Stimulated activated CD8-positive, alpha-beta memory T cell treated with anti-CD3 and anti-CD28 coated beads, Interleukin-7, amount 100 ng/mL, for 1 hour (primary cell): ENCODE measurements at places on chromosomes 16 and 17.
A peak's percentile ranks its signal among the peaks of the same experiment; 100 is the strongest.

GRCh38 chr17:78168903-78169793 is 767 bp downstream of the SYNGR2 start:
- DNase-seq: no peak

- no peak for DNase-seq
These were observed 2.6 kb upstream of the ACSM3 start for GRCh38 chr16:20761175-20761574.

GRCh38 chr16:66549284-66550131 is at the start of gene TK2:
Gene TK2 (minus strand): TSS chr16:66550122. CDS start chr16:66550061, 61 bp downstream.
- DNase-seq: no peak

- no peak for DNase-seq
These were observed 12.6 kb upstream of the GFOD2 start for GRCh38 chr16:67731753-67732095.

- no peak for DNase-seq
These were observed 31.7 kb upstream of the KDM8 start for GRCh38 chr16:27171584-27171983.

- no peak for DNase-seq
These were observed 4.8 kb downstream of the SPHK1 start for GRCh38 chr17:76388966-76389888.

DNA sequence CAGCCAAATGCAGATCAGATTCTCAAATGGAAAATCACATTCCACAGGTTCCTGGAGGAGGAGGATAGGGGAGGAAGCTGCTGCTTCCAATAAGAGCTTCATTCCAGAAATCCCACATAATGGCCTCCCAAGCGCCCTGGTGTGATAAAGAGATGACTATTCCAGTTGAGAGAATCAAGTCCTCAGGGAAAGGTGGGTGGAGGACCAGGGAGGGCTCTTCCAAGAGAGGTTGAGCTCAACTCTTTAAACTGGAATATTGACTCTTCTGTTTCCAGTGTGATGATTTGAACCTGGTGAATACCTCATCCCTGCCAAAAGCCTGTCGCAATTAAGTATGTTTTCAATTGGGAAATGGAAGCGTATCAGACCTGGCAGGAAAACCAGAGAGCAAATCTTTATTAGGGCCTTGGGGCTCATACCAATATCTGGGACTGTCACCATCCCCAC is 81.4 kb upstream of the DYNLRB2 start:
- no peak for DNase-seq

DNA sequence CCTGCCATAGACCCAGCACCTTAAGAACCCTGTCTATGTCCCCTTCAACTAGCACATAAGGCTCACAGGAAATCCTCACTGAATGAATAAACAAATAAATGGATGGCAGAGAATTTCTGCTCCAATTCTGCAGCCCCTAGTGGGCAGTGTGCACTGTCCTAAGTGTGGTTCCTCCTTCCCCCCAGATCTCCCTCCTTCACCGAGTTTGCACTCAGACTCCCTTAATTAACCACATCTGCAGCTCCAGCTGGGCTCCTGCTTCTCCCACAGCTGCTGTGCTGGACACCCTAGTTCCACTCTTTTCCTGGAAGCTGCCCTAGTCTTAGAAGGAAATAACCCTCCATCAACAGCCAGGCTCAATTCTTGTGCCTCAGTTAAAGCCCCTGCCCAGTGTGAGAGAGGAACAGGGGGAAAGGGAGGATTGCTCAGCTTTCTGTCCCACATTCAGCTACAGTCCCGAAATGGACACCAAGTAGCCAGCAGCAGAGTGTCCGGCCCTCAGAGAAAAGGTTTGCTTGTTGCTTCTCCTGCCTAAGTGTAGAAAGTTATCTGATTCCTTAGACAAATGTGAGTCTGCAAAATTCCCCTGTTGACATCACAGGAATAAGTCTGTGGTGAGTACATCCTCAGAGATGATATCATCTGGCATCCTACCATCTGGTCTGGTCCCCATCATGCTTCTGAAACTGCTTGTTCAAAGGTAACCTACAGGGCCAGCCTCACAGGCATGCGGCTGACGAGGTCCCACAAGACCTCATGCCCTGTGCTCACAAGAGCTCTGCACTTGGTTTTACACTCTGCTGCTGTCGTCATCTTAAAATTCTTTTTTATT is 12.3 kb downstream of the LRRC3C start:
- no peak for DNase-seq

DNA sequence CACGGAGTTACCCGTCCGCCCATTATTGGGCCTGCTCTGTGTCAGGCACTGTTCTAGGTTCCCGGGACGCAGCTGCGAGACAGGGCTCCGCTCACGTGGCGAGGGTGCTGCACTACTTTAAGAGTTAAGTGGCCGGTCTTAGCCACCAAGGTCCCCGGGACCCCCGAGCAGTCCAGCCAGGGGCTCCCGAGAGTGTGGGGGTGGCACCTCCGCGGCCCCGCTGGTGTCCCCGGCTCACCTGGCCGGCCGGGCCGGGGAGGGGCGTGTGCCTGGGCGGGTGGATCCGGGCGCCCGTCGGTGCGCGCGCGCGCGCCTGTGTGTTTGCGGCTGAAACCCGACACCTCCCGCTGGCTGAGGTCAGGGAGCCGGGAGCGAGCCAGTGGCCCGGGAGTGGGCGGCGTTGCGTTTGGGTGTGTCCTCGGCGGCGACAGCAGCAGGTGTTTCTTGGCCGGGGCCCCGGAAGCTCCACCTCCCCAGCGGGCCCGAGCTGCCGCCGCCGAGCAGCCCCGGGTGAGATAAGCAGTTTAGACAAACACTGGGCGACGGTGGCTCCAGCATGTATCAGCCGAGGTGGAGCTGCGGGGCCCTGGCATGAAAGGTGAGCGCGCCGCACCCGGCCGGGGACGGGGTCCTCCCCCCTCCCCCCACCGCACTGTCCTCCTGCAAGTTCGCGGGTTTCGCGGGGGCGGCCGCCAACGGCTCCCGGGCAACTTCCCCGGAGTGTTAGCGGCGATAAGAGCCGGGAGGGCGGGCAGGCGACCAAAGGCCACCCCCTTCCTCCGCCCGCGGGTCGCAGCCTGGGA is at the start of gene GSE1:
GSE1 (plus strand) TSS at position 522 of the 803 bp plus-strand sequence; CDS start at position 592, 70 bp downstream.
- DNase-seq: peak; percentile 25

- no peak for DNase-seq
These were observed 51.8 kb downstream of the SF3B3 start for GRCh38 chr16:70575376-70575775.

DNA sequence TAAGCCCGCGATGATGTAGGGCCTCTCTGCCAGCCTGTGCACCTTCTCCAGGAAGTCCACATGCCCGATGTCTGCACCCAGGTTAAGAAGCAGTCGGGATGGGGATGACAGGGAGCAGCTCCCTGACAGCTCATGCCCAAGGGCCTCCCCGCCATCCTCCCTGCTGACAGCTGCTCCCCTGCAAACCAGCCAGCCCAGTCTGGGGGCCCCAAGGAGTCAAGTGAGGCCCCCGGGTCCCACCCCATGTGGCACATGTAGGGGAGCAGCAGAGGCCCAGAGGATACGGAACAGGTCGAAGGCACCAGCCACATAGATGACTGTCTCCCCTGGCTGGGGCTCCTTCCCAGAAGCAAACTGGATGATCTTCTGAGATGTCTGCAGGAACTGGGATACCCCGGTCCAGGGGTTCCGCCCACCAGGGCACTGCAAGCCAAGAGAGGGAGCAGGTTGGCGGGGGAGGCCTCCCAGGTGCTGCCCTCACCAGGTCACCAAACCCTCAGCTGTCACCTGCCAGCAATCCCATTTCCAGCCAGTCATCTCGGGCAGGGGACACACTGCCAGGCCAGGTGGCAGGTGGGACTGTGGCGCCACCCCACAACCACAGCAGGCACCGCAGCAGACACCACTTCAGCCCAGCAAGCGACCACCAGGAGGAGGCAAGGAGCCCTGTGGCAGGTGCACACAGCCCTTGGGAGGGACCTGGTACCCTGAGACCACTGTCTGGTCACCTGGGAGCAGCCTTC is 4.6 kb downstream of the PCYT2 start:
- no peak for DNase-seq

DNA sequence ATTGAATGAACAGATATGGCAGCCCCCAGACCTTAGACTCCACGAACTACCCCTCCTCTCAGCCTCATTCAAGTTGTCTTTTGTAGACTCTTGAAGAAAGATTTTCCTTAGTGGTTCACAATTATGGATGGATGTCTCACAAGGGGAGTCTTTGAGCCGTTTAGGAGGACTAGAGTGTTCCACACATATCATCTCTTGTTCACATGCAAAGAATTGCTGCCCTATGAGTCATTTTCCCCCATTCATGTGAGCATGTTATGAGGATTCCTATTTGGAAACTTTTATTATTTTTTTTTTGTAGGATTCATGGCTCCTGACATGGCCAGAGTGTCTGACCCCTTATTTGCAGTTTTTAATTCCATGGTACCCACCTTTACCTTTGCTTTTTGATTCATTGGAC is 237.1 kb downstream of the SHISA9 start:
- DNase-seq: no peak

- DNase-seq: no peak
These were observed 83.7 kb upstream of the ZNF469 start for GRCh38 chr16:88298833-88299745.

GRCh38 chr17:81257533-81257932 is 18.4 kb downstream of the NDUFAF8 start:
- DNase-seq: no peak

DNA sequence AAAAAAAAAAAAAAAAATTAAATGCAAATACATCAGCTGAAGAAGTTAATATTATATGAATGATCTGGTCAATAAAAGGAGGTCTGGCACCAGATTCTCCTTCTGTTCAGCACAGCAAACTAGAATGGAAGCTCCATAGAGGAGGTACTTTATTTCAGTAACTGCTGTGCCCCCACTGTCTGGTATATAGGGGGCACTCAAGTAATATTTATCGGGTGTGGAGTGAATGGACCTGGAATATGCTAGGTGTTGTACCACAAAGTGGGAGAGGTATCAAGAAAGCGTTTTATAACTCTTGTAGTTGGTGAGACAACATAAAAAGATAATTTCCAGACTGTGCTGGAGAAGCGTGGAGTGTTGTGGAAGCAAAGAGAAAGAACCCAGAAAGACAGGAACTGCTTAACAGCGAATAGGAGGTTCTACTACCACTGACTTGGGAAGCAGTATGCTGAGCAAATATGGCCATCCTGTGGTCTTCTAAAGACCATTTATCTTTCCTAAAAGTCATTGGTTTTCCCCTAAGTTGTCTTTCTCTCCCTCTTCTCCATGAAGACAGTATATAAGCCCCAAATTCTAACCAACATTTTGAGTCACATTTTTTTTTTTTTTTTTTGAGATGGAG is 12.2 kb upstream of the PRKCA start:
- DNase-seq: no peak

DNA sequence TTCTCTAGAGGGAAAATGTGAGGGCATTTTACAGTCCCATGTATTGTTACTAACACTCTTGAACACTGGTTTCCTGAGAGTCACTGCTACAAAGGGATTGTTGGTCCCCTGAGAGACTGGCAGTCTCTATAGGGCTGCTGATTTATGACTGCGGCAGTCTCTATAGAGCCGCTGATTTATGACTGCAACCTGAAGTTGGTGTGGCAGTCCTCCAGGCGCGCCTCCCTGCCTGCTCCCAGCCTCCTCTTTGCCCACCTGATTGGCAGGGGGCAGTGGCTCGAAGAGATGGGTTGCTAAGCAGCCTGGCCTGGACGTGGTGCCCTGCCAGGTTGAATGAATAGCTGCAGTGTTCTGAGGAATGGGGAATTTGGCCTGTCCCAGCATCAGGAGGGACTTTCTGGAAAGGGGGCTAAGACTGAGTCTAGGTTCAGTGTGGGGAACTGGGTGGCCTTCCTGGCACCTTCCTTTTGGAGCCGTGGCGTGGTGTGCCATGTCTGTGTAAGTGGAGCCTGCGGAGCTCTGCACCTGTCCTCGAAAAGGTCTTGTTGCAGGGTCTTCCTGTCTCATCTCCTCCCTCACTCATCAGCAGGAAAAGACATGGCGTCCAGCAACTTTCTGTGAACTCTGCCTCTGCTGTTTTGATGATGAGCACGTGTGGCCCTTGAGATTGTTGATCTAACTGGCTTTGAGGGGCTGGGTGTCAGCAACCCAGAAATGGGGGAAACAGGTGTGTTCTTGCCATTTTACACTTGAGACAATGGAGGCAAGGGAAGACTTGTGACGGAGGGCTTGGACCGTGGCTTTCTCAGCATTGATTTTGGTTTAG is 24.9 kb downstream of the SAP30BP start:
- no peak for DNase-seq

GRCh38 chr16:66894948-66895688 is 14.8 kb downstream of the PDP2 start:
- DNase-seq: no peak

- no peak for DNase-seq
These were observed 204.7 kb downstream of the HS3ST4 start for GRCh38 chr16:25896411-25896810.

DNA sequence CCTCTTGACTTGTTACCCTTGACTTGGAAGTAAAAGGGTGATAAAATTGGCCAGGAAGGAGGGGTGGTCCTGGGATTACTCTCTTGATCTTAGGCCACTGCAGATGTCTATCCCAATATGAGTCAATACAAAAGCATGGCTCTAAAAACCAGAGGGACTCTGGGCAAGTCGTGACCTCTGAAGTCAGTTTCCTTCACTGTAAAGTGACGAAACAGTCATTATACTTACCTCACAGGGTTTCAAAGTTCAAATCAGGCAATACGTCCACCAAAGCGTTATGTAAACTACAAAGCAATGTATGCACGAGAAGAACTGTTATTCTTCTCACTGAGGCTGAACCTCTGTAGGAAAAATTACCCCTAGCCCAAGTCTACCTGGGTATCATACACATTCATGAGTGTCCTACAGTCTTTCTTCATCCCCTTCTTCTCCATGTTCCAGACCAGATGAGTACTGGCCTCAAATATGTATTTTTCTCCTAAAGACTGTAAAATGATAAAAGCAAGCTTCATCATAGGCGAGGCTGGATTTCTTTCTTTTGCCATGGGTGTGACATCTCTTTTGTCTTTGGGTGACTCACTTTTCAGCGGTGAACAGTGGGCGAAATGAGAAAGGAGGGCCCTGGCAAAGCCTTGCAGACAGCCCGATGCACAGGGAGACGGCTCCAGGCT is 34.5 kb upstream of the CLEC18B start:
- DNase-seq: no peak

DNA sequence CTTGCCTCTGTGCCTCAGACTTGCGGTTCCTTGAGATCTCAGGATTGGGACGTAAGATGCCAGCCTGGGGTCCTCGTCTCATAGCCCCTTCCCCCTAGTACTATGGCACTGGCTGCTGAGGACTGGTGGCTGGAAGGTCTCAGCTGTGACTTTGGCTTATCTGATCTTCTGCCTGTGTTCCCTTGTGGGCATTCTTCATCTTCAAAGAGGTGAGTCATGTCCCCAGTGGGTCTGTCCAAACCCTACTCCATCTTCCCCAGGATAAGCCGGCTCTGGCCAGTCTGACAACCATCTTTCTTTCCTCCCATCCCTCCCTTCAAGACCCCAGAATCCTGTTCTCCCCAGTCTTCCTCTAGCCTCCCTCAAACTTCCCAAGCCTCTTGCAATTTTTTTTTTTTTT is 3.6 kb downstream of the CD19 start:
- no peak for DNase-seq
